ENCODE measurements at places on chromosomes 5 and 9.

GRCh38 chr9:38023661-38024035 lies 45.4 kb downstream of the SHB start:
- DNase-seq: no peak

GRCh38 chr5:14842117-14842516 lies 29.5 kb downstream of the ANKH start:
- no peak for DNase-seq

DNA sequence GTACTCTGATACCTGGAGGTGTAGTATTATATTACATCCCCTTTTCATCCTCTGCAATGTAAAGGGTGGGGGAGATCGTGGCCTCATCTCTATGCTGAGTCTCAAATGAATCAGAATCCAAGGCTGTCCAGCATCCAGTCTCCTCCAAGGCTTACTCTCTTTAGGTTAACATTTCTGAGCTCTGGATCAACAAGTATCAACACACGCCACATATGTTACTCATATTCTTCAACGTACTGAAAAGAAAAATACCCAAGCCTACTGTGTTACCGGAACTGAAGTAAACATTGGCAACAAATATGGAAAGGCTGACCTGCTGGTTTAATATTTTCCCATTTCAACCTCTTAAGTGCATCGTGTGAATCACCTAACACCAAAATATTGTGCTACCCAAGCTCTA lies 241.8 kb downstream of the GAS1 start:
- no peak for DNase-seq

GRCh38 chr5:16013334-16014065 lies 166.1 kb downstream of the MARCHF11 start:
- no peak for DNase-seq

GRCh38 chr9:2087500-2088313 lies 72.6 kb downstream of the SMARCA2 start:
- no peak for DNase-seq

- no peak for DNase-seq
Observed at GRCh38 chr5:150157168-150157567, 1.5 kb upstream of the PDGFRB start.

DNA sequence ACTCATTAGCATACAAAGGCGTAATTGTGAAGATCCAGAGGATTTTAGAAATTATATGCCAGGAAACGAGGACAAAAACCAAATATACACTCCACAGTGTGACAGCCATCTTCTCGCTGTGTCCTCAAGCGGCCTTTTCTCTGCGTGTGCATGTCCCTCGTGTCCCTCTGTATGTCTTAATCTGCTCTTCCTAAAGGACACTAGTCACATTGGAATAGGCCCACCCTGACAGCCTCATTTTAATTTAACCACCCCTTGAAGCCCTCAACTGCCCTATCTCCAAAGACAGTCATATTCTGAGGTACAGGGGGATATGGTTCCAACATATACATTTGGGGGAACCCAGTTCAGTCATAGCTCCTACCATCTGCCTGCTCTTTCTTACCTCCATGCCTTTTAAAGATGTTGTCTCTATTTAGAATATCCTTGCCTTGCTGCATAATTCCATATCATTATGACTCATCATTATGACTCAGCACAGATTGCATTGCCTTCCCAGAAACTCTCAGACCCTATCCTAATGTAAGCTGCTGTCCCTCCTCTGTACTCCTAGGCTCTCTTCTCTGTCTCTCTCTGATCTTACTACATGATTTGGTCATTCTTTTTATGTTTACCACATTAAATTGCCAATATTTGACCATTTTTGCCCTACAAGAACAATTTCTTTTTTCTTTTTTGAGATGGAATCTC lies 210.9 kb downstream of the AOPEP start:
- no peak for DNase-seq

DNA sequence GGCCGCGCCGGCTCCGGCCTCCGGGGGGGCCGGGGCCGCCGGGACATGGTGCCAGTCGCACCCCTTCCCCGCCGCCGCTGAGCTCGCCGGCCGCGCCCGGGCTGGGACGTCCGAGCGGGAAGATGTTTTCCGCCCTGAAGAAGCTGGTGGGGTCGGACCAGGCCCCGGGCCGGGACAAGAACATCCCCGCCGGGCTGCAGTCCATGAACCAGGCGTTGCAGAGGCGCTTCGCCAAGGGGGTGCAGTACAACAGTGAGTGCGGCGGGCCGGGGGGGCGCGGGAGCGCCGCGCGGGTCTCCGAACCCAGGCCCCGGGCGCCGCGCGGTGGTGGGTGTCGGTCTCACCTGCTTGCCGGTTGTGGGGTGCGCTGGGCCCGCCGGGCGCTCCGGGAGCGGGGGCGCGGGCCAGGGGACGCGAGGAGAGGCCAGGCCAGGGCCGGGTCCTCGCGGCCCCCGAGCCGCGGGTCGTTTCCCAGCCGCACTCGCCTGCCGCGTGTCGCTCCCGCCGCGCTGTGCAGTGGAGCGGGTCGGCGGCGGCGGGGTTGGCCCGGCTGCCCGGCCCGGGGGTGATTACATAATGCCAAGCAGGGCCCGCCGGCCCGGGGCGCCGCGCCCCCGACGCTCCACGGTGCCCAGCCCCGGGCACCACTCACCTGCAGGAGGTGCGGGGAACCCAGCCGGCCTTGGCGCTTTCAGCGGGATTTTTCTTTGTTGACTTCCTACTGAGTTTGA lies 492 bp downstream of the RABL6 start:
- DNase-seq: no peak

DNA sequence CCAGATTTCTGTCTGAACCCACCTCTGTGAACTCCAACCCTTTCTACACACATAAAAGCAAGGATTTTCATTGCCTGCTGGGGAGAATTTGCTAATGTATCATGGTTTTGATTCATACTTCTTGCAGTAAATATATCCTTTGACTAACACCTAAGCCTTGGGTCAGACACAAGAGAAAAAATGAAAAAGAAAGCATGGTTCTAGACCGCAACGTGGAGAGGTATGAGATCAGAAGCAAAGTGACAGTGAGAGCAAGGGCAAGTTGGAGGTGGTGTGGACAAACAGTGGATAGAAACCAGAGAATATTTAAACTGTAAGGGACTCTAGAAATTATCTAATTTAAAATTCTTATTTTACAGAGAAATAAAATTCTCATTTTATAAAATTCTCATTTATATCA lies 212.9 kb upstream of the SEMA6A start:
- no peak for DNase-seq

All from hypothalamus (tissue), 51 donors.